ENCODE measurements at places on chromosomes 16 and 17.
A peak's percentile ranks its signal among the peaks of the same experiment; 100 is the strongest.

DNA sequence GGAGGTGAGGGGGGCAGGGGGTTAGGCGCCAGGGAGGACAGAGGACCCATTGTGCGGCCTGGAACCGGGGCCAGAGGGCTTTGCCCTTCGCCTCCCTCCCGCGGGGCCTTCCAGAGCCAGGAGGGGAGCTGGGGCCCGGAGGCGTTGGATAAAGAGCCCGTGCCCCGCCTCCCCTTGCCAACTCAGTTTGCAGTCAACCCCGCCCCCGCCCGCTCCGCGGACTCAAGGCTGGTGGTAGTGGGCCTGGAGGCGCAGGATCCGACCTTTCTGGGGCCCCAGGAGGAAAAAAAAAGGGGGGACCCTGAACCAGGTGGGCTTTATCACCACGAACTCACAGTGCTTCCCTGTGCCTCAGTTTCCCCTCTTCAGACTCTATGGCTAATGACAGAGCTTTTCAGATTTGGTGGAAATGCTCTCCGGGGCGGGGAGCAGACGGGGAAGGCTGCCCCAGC lies 2.0 kb upstream of the SPHK1 start:
- no peak for DNase-seq

DNA sequence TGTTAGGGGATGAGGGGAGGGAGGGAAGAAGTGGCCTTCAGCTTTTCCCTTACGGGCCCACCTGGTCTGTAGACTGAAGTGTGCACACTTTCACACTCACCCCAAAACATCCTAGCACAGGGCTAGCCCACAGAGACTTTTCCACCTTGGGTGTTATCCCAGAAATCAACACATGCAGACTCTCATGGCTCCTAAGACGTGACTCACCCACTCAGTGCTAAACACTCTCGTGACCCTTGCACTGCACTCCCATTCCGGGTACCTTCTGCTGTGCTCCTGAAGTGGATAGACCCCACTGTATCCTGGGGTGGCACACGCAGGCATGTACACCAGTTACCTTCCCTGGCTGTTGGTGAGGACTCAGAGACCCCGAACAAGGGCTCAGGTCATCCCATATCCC lies 23.0 kb upstream of the ABCC3 start:
- no peak for DNase-seq

DNA sequence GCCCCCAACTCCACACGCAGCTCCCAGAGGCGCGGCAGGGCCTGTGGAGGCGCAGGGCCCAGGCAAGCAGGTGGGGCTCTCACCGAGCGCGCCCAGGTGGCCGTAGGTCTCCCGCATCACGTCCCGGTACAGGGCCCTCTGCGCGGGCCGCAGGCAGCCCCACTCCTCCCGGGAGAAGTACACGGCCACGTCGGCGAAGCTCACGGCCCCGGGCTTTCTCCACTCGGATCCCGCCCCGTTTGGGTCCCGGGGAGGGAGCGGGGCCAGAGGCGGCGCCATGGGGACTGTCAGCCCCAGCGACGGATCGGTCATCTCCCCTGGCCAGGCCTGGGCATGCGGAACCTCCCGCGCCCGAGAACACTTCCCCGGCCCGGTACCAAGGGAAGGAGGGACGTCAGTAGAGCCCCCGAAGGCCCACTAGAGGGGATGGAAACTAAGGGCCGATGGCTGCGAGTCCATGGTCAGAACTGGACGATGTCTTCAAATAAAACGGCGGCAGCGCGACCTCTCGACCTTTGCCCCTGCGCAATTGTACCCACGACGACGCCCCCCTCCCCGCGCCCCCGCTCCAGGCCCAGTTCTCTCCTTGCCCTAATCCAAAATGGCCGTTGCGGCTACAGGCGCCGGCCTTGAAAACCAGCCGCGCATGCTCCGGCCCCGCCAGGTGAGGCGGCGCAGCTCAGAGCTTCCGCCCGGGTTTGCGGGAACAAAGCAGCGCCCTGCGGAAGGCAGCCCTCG lies at the start of gene ZNF747:
TSS of gene ZNF747 (minus strand) at position 491 of the 738 bp plus-strand sequence. CDS start at position 312, 179 bp downstream.
- peak; percentile 94 for DNase-seq

DNA sequence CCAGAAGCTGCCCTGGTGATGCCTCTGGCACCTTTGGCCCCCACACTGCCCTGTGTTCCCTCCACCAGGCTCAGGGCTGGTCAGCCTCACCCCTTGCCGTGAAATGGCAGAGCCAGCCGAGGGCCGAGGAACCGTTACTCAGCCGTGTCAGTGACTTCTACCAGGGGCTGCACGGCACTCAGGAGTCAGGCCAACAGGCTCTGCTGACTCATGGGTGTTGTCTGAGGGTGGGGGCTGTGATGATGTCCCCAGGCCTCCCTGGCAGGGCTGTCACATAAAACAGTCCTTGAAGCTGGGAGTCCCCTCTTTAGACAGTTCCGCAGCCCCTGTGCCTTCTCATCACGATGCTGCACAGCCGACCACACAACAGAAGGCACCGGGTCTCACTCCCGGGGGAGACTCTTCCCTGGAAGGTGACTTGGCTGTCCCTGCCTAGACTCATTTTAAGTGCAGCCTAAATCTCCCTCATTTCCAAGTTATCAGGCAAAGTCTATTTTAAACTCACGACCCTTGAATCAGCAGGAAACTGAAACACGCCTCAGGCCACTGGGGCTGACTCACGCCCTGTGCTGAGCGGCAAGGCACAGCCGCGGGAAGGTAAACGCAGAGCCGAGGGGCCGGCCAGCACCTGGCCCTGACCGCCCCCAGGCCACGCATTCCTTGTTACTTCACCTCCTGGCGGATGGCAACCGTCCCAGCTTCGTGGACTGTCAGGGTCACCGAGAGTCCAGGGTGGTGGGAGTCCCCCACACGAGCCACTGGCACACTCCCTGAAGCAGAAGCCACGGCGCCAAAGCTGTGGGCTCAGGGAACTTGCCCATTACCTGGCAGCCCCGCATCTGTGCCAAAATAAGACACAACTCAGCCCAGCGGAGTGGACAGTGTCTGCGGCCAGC lies 102.6 kb downstream of the ZNF778 start:
- no peak for DNase-seq

- DNase-seq: no peak
Measured at GRCh38 chr17:17165666-17166308, 40.3 kb downstream of the PLD6 start.

GRCh38 chr16:9797306-9797705 lies 384.9 kb downstream of the GRIN2A start:
- no peak for DNase-seq

GRCh38 chr16:16127469-16128116 lies 95.7 kb downstream of the ABCC6 start:
- DNase-seq: peak; percentile 42

GRCh38 chr16:26709175-26709574 lies 357.6 kb upstream of the C16orf82 start:
- no peak for DNase-seq

DNA sequence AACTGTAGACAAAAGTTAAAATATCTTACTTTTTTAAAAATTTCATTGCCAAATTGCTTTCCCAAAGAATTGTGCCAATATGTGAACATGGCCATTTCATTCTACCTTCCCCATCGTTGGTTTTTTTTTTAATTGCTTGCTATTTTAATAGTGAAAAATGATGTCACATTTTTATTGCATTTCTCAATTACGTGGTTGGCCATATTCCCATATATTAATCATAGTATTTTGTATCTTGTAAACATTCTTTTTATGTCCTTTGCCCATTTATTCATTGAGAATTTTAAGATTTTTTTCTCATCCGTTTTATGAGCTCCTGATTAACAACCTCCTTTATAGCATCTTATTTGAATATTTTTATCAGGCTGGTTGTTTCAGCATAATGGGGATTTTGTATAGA lies 7.2 kb downstream of the OMG start:
- DNase-seq: no peak

GRCh38 chr16:23950291-23950894 lies 114.6 kb downstream of the PRKCB start:
- DNase-seq: no peak

DNA sequence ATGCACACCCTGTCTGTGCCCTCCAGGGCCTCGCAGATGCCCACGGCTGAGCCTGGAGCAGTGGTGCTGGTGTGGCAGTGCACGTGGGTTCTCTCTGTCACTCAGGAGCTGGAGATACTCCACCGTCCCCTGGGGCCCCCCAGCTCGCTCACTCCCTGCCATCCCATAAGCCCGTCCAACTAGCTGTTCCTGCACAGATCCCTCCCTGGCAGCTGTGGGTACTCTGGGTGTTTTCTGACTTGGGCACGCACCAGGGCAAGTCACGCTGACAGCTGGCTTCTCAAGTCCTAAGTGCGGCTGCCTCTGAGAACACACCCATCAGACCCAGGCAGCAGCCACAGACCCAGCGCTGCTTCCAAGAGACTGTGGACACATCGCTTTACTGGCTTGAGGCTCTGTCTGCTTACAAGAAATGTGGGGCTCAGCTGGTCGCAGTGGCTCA lies 25.4 kb upstream of the ITGB4 start:
- no peak for DNase-seq

DNA sequence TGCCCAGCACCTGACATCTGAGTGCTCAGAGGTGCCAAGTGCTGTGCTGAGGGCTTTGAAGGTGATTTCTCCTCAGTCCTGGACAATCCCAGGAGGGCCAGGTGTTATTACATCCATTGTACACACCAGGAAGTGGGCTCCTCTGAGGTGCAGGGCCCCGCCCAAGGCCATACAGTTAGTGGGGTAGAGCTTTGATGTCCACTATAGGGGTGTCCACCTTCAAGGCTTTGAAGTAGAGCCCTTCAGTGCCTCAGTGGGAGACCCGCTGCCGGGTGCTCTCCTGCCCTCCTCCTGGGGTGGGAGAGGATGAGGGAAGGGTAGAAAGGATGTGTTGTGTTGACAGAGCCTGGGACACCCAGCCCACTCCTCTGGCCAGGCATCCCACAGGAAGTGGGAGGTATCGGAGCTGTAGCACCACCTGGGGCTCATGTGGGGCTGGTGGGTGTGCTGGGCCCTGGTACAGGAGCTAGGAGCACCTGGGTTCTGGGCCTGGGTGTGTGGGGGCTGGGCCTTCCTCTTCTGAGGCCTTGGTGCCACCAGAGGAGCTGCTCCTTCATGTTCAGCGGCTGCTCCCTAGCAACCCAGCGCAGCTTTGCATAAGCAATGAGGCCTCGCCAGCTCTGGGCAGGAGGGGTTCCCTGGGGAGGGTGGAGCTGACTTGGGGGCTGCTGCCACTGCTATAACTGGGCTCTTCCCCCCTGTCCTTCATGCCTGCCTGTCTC lies 7.4 kb downstream of the LASP1 start:
- no peak for DNase-seq

DNA sequence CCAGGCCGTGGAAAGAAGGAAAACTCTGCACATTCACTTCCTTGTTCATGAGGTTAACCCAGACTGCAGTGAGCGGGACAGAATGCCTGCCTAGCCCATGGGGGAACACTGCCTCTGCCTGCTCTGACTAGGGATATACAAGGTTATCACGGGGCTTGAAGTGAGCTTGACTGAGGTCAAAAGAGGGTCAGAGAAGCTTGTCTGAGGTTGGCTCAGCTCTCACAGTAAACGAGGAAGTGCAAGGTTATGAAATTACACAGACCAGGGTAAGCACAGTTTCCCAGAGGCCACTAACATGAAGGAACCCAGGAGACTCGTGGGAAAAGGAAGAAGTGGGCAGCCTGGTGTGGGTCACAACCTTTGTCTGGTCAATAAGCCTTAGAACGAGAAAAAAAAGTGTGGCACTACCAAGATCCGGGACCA lies 28.7 kb downstream of the HIC1 start:
- DNase-seq: no peak

- no peak for DNase-seq
Measured at GRCh38 chr17:70560471-70560870, 391.1 kb downstream of the KCNJ2 start.

- DNase-seq: no peak
Measured at GRCh38 chr16:54362591-54363206, 76.1 kb upstream of the IRX3 start.

- DNase-seq: no peak
Measured at GRCh38 chr17:59800530-59800942, 92.2 kb downstream of the TUBD1 start.

DNA sequence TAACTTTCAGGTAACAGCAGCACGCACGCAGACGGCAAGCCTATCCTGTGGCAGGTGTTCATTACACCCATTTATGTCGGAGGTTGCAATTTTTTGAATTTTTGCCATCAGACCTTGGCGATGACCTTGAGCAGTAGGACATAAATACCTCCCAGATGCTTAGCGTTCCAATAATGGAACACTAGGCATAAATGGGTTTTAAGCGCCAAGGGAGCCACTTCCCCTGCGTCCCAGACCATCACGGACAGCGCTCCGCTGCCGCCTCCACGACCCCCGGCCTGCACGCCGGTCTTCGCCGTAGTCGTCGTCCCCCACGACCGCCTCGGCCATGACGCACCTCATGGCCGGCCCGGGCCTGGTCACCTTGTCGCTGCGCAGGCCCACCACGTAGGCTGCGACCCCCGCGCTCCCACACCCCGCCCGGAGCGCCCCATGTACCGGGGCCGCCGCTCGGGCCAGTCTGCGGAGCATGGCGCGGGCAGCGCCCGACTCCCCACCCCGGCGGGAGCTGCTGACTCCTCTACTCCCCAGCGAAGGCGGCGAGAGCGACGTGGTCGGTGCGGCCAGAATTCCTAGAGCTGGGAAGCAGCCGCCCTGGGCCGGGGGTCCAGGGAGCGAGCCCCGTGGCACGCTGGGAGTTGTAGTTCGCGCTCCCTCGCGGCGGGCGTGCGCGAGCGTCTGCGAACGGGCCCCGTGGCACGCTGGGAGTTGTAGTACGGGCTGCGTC lies 22.7 kb downstream of the TMEM235 start:
- DNase-seq: peak; percentile 70

GRCh38 chr17:43074869-43075268 lies 49.8 kb downstream of the RND2 start:
- DNase-seq: no peak

DNA sequence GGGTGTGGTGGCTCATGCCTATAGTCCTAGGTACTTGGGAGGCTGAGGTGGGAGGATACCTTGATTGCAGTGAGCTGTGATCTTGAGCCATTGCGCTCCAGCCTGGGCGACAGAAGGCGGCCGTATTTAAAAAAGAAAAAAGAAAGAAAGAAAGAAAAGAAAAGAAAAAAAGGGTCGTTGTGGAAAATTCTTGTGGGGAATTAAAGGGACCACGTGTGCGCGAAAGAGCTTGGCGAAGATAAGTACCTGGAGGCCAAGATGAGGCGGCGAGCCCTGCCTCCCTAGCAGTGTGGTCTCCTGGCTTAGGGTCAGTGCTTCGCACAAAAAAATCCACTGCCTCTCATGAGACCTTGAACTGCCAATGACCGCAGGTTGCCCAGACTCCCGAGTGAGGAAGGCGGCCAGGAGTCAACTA lies 728 bp upstream of the NMT1 start:
- DNase-seq: no peak

DNA sequence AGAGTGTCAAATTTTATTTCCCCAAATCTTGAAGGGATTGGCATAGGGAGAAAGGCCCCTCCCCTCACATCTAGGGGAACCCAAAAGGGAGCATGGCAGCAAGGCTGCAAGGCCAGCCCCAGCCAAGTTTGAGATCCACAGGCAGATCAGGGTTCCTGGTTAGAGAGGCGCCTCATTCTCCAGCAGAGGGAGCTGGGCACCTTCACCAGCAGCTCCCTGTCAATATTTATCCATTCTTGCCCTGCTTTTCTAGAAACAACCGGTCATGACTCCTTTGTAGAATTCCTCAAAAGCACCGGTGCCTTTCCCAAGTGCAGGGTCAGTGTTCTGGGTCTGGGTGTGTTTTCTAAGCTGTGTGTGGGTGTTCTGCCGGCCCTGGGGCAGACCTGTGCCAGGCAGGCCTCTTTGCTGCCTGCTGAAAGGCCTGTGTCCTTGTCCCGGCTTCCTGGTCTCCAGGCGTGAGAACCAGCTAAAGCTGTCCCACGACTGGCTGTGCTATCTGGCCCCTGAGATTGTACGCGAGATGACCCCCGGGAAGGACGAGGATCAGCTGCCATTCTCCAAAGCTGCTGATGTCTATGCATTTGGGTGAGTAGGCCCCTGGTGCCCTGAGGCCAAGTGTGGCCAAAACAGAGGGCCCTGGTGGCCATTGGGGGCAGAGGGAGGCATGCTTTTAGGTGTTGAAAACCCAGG lies 21.2 kb upstream of the LGALS9 start:
- no peak for DNase-seq
